ENCODE measurements at places on chromosomes 5 and 9.

- DNase-seq: no peak
These were observed 66.8 kb downstream of the APBA1 start for GRCh38 chr9:69605406-69605805.

GRCh38 chr5:96297867-96298266, 135.2 kb downstream of the PCSK1 start:
- DNase-seq: no peak

DNA sequence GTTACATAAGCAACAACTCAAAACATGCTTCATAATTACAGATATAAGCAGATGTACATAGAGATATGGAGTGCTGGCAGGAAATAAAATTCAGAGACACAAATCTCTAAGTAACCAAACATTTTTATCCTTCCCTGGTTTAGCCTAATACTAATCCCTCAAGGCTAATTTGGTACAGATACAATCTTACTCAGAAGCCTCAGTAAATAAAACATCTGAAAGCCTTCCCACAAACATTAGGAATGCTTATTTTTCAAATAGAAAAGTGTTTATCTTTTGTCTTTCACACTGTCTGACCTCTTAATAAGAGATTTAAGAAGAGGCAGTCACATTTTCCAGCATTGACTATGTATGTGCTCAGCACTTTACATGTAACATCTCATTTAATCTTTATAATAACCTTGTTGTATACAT, 399.4 kb downstream of the ARRDC3 start:
- no peak for DNase-seq

DNA sequence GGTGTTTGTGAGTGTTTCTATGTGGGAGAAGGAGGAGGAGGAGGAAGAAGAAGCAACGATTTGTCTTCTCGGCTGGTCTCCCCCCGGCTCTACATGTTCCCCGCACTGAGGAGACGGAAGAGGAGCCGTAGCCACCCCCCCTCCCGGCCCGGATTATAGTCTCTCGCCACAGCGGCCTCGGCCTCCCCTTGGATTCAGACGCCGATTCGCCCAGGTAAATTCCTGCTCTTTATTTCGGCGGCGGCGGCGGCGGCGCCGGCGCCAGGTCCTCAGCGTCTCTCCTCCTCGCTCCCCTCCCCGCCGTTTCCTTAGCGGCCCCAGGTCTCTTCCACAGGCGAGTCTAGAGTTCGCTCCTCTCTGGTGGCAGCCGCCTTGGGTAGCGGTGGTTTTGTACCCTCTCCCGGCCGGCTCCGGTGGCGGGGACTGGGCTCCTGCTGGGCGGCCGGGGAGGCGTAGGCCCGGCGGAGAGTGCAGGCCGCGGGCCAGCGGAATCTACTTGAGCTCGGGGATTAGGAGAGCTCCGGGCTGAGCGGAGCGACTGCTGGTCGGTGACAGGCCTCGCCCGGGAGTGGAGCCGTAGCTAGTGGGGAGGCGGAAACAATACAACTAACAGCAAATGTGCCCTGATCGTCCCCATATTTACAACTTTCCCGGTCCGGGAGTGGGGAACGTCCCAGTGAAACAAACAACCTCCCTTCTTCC, 547 bp downstream of the NIPBL start:
- peak; percentile 51 for DNase-seq

- DNase-seq: no peak
These were observed 2.6 kb downstream of the OLFML2A start for GRCh38 chr9:124779368-124780059.

GRCh38 chr9:15867988-15868387, 315.1 kb downstream of the CCDC171 start:
- DNase-seq: no peak

DNA sequence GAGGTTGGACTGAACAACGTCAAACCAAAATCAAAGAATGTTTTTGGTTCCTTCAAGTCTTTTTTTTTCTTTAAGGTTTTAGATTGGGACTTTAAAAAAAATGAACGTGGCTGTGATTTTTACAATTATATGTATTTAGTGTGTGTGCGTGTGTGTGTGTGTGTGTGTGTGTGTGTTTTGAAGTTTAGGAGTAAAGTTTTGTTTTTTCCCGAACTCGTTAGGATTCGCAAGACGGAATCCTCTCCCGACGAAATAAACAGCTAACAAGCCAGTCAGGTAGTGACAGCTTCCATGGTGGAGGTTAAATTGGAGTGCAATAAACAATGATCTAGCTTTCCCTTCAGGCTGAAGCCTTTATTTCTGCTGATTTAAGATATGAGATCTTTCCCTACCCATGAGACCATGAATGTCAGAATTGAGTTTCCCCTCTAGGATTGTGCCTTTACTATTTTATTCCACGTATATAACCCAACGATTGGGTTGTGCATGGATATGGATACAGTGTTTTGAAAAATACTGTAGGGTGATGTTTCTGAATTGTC, 1.2 kb downstream of the KIAA1958 start:
- no peak for DNase-seq

DNA sequence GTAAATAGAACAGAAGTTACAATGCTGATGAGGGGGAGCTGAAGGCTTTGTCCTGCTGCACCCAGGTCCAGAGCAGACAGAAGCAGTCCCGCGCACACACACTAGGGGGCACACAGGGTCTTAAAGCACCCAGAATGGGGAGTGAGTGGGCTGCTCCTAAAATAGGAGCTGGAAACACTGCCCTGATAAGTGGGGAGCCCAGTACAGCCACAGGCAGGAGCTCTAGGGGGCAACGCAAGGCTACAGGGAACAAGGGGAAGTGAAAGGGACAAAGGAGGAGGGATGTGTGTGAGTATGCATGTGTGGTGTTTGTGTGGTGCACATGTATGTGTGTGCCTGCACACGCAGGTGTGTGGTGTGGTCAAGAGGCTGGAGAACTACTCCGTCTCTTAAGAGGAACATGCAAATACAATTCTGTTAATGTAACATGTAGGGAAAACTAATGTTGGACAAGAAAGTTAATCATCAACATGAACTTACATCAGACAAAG, 191.5 kb downstream of the ROR2 start:
- DNase-seq: no peak

GRCh38 chr5:119332978-119333401, 22.8 kb upstream of the TNFAIP8 start:
- no peak for DNase-seq

- no peak for DNase-seq
These were observed 21.2 kb upstream of the IL17B start for GRCh38 chr5:149400304-149400703.

- no peak for DNase-seq
These were observed 164.8 kb downstream of the HSD17B3 start for GRCh38 chr9:96136992-96137670.

GRCh38 chr9:114031948-114032840, 45.9 kb downstream of the AMBP start:
- DNase-seq: no peak

DNA sequence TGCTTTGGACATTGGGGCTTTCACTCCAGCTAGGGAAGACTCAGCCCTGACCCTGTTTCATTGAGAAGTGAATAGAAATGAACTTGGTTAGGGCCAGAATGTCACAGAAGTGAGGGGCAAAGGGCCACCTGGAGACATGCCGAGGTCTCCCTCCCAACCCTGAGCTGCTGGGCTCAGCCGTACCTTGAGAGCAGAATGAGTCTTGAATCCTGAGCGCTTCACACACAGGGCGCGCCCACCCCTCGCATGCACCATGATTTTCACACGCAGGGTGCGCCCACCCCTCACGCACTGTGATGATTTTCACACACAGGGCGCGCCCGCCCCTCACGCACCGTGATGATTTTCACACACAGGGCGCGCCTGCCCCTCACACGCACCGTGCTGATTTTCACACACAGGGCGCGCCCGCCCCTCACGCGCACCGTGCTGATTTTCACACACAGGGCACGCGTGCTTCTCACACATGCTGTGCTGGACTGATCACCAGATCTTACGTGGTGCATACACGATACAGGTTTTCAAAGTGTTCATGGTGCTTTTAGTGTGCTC, 99.0 kb downstream of the EHMT1 start:
- DNase-seq: no peak

GRCh38 chr9:113012492-113012891, 500 bp upstream of the ZNF883 start:
- DNase-seq: no peak

GRCh38 chr9:32525709-32526030, 326 bp downstream of the RIGI start:
- no peak for DNase-seq

DNA sequence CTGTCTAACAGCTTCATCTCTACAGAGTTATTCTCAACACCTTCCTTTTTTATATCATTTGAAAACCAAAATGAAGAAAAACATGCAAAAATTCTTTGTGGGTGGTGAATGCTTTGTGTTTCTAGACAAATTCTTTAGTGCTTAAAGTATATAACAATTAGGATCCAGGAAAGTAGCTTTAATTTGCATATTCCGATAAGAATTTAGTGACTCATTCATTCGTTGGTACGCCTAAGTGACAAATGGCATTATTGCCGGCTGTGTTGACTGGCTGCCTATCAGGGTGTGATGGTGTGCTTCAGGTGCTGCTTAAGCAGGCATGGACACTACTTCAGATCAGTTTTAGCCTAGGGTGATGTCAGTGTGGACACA, 35.2 kb downstream of the LMNB1 start:
- DNase-seq: no peak

DNA sequence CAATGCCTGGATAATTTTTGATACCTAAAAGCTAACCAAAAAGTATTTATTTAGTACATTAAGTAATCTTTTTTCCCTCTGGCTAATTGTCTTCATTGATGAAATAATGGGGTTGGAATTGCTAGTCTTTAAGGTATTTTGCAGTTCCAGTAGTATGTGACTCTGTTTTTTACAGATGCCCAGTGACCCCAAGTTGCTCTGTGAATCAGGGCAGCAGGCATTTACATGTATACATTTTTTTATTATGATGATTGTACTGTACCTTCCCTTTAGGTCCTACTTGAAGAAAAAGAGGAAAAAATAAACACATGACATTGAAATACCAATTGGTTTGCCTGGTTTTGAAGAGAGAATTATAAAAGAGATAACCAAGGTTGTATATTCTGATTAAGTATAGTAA, 385.5 kb downstream of the ADGRV1 start:
- DNase-seq: no peak

- DNase-seq: no peak
These were observed 24.6 kb downstream of the CSF2 start for GRCh38 chr5:132098151-132098594.

DNA sequence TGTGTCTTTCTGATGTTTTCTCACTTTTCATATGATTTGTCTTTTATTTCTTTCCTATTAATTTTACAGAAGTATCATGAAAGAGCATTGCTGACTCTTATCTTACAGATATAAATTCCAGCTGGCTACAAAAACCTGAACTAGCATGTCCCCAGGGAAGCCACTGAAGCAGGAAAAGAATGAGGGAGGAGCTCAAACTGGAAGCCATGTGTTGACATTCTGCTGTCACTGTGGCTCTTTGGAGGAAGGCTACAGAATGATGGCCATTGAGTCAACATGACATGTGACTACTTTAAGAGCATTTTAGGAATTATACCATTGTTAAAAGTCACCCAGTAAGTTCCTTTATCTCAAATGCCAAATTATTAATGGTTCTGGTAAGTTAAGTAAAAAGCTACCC, 638.3 kb upstream of the DMAC1 start:
- no peak for DNase-seq

All from activated CD4-positive, CD25-positive, alpha-beta regulatory T cell (primary cell).